ENCODE measurements at places on chromosomes 2 and 18. TPM values are rescaled to one million over a fixed set of nuclear protein-coding genes. Genes with fewer than 3 reads are reported as not detected.

DNA sequence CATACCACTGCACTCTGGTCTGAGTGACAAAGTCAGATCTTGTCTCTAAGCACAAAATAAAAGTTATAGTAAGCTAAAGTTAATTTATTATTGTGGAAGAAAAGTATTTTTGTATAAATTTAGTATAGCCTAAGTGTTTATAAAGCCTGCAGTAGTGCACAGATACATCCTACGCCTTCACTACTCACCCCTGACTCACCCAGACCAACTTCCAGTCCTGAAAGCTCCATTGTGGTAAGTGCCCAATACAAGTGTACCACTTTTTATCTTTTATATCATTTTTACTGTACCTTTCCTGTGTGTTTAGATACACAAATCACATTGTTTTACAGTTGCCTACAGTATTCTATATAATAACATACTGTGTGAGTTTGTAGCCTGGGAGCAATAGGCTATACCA lies 57.5 kb downstream of the UBE2E3 start:
- DNase-seq, result no peak

DNA sequence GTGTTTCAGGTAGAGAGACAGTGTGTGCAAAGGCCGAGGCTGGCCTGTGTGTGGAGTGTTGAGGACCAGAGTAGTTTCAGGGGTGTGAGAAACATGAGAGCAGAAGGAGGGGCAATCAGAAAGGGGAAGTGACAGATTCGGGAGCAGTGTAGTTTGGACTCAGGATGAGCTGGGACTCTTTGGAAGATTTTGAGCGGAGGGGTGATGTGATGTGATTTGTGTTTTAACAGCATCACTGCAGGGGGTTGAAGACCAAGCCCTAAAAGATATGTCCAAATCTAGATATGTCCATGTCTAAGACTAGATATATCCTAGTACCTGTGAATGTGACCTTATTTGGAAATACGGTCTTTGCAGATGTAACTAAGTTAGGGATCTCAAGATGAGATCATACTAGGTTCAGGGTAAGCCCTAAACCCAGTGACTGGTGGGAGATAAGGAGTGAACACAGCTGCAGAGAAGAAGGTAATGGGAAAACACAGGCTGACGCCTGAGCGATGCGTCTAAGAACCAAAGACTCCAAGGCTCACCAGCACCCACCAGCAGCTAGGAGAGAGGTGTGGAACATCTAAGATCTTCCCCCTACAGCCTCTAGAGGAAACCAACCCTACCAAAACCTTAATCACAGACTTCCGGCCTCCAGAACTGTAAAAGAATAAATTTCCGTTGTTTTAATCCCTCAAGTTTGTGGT lies 38.5 kb upstream of the MYO3B start:
- no peak for DNase-seq

Gene UPP2
- total RNA-seq, result not detected

DNA sequence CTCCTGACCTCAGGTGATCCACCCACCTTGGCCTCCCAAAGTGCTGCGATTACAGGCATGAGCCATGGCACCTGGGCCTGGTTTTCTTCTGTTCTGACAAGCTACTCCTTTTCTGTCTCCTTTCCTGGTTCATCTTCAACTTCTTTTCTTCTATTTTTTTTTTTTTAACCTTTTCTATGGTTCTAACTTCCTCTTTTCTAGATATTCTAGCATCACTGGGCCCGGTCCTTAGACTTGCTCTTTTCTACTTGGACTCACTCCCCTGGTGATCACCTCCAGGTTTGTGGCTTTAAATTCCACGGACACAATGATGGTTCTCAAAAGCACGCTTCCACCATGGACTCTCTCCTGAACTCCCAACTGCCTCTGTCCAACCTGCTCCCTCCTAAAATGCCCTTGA lies 2.0 kb downstream of the EIF2AK2 start:
- DNase-seq, result no peak

DNA sequence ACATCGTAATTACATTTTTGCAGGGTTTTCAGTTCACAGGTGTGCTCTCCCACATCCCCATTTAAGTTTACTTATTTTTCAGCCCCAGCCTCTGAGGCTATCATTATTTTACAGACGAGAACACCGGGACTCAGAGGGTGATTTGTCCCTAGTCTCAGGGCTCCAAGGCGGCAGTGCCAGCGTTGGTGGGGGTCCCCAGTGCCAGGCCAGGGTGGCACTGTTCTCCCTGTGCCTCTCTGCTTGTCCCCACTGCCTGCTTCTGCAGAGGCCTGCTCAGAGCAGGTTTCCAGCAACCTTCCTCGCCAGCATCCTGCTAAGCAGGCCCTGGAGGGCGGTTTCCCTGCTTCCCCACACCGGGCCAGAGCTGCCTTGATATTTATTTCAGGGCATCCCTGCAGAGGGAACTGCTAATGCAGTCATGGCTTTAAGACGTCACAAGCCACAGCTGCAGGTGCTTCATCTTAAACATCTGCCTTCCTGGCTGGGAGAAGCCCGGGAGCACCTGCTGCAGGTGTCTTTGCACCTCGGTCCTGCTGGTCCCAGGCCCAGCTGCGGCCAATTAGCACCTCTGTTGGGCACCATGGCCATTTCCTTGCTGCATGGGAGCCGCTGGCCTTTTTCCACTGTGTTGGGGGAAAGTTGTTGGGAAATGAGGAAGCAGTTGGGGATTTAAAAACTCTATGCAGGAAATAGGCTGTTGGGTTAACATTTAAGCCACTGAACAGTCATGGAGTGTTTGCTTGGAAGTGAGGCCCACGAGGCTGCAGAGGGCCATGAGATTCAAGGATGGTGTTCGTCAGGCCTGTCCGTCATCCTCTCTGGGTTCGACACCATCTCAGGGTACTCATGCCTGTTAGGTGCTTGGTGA lies 22.8 kb downstream of the HPCAL1 start:
- DNase-seq, result no peak

- peak; percentile 50 for DNase-seq
These were observed 144.9 kb upstream of the ID2 start for GRCh38 chr2:8536686-8537561.

Gene LAPTM4A
- total RNA-seq, result 171 TPM

DNA sequence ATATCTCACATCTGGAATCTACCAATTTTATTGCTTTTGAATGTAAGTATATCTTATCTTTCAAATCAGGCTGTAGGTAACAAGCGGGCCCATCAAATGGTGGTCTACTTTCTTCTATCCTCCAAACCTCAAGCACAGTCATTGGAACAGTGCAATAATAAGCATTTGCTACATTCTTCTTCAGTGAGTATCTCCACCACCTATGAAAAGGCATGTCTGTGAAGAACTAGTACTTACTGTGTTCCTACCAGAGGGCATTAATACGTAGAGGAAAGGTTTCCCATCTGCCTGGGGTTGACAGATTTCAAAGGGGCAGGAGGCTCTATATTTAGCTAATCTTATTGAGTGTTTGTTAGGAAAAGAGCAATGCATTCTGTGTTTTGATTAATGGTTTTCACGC lies 411.1 kb downstream of the NCKAP5 start:
- no peak for DNase-seq

Gene STON1
- 10.0 TPM for total RNA-seq

All from muscle of leg (tissue), 16 donors.